ENCODE measurements at places on chromosomes 13 and 19.

DNA sequence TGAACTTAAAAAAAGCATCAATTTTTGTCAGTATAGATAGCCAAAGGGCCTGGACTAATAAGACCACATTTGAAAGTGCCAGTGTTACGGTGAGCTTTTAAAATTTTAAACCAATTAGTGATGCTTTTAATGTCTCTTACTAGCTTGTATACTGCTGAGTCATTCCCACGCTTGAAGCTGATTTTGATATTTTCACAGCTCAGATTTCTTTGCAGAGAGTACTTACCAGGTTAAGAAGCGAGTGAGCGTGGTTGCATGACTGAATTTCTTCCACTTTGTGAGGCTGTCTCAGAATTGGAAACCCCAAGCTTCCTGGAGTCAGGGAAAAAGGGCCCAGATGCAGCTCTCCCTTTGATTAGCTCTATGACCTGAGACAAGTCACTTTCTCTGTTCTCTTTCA lies 74.5 kb upstream of the NBEA start:
- no peak for DNase-seq

DNA sequence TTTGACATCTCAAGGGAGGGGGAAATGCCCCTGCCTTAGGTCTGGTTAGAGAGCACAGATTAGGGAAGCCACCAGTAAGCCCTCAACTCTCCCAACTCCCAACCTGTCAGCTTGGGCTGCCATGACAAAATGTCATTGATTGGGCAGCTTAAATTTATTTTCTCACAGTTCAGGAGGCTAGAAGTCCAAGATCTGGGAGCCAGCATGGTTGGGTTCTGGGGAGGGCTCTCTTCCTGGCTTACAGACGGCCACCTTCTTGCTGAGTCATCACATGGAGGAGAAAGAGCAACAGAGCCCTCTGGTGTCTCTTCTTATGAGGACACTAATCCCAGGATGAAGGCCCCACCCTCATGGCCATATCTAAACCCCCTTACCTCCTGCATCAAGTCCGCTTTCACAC lies 24.2 kb downstream of the C19orf12 start:
- no peak for DNase-seq

GRCh38 chr13:75549262-75550158 lies at the start of gene UCHL3:
Gene UCHL3, plus strand, starts transcription at chr13:75549791. Its CDS starts 30 bp downstream, at chr13:75549821.
- peak; percentile 81 for DNase-seq

- DNase-seq, result no peak
Measured at GRCh38 chr19:46392252-46392801, 21.0 kb downstream of the CCDC8 start.

GRCh38 chr19:51127755-51128154 lies 3.0 kb downstream of the SIGLEC9 start:
- DNase-seq, result no peak

GRCh38 chr13:94481941-94482340 lies 2.5 kb upstream of the DCT start:
- no peak for DNase-seq

- peak; percentile 90 for DNase-seq
Measured at GRCh38 chr19:45076029-45076850, at the start of gene ZNF296. Gene ZNF296, minus strand, starts transcription at chr19:45076478. Its CDS starts 105 bp downstream, at chr19:45076373.

DNA sequence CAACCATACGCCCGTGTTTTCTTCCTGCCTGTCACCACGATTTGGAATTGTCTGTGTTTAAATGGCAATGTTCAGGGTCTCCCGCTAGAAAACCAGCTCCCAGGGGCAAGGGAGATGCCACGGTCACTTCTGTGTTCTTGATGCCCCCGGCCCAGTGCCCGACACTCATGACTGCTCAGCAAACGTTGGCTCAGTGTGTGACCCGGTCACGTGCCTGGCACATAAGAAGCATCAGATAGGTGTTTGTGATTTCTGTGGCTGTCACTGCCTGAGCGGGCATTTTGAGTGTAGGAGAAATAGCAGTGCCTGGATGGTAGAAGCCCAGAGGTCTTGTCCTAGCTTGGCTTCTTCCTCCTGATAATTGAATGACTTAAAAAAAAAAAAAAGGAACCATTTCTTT lies 15.5 kb downstream of the HDGFL2 start:
- no peak for DNase-seq

DNA sequence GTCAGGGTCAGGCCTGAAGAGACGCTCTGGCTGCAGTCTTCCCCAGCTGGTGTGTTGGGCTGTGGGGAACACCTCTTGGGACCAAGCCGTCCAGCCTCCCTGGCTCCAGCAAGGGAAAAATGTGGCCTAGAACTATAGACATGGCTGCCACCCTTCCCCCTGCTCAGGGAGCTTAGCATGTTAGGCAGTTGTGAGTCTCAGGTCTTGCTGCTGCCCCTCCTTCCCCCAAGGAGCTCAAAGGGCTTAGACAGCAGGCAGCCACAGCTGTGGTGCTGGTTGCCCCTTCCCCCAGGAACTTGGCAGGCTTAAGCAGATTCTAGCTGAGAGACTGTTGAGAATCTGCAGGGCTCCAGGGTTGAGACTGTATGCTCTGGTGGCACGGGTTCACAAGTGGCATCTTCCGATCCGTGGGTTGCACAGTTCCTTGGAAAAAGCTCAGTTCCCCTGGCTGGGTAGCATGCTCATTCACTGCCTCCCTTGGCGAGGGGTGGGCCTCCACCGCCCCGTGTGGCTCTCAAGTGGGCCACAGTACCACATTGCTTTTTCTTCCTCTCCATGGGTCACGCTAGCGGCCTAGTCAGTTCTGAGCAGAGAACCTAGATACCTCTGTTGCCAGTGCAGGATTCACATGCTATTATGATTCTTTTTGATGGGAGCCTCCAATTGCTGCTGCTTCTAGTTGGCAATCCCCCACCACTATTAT lies 1258.6 kb downstream of the OLFM4 start:
- no peak for DNase-seq

GRCh38 chr13:100497389-100497788 lies 91.2 kb downstream of the GGACT start:
- DNase-seq, result no peak

GRCh38 chr13:45751885-45752284 lies 49.8 kb downstream of the CBY2 start:
- no peak for DNase-seq

DNA sequence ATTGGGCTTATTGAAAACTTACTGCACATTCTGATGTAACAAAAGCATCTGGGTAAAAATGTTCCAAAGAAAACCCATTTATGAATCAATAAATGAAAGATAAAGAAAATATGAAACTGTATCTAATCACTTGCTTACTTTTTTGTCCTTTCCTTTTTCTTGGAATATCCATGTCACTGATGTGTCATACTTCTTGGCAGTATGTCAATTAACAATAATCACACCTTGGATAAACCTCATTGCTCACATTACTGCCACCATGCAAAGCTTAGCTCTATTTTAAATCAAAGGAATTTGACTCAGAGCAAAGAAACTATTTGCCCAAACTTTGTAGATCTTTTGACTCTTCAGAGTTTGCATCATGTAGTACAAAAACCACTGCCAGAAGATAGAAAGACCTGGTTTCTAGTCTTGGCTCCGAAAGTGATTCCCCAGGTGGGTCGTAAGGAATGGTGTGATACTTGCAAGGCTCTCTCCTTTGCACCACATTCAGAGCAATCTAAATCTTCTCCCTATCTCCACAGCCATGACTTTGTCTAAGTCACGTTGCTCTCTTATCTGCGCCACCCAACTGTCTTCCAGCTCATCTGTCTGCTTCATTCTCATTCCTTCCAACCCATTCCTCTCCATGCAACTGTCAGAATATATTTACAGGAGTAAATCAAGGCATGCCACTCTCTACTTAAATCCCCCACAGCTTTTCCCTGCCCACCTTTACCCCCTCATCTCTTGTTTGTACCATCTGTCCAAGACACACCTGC lies 311.9 kb downstream of the COG6 start:
- no peak for DNase-seq

- DNase-seq, result no peak
Measured at GRCh38 chr19:10332158-10332964, 968 bp downstream of the RAVER1 start.

DNA sequence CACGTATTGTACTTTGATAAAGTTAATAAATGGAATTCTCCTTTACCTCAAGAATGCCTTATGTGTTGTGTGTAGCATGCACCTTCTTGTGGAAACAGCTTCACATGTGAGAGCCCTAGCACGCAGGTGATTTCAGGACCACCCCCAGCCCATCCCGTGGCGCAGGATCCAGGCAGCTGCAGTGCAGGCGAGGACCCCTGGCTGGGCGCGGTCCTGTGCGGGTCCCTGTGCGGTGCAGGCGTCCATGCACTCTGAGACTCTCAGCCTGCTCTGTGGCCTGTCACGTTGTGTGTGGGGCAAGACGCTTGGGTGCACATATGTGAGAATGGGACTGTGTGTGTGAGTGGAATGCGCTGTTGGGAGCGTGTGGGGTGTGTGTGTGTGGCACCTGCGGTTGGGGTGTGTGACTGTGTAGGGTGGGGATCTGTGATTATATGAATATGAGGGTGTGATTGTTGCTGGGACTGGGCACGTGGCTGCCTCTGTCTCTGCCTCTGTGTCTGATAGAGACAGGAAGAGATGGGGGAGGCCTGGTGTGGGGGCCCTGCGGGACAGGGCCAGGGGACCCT lies 30.8 kb downstream of the WTIP start:
- DNase-seq, result no peak

- DNase-seq, result no peak
Measured at GRCh38 chr19:43699506-43700394, 16.1 kb upstream of the IRGC start.

- DNase-seq, result no peak
Measured at GRCh38 chr19:31503211-31503610, 154.0 kb upstream of the TSHZ3 start.

DNA sequence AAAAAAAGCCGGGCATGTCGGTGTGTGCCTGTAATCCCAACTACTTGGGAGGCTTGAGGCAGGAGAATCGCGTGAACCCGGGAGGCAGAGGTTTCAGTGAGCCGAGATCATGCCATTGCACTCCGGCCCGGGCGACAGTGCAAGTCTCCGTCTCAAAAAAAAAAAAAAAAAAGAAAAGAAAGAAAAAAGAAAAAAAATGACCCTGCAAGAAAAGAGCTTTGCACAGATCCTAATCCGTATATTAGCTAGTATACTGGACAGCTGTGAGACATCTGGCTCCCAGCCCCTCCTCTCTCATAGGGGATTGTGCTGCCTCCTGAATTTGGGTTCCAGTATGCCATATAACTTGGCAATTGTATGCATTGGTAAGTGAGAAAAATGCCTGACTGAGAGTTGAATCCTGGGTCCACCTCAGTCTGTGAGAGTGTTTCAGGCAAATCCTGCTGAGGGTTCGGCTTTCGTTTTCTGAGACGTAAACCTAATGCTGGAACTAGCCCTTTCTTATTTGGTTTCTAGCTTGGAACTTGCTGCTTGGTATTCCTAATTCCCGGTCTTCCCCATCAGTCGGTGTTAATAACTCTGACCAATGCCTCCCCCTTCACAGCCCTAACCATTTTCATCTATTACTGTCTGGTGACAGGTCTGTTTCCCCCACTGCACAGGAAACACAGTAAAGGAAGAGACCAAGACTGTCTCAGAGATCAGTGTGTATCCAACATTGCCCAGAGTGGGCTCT lies 1.3 kb upstream of the AKT2 start:
- DNase-seq, result no peak

DNA sequence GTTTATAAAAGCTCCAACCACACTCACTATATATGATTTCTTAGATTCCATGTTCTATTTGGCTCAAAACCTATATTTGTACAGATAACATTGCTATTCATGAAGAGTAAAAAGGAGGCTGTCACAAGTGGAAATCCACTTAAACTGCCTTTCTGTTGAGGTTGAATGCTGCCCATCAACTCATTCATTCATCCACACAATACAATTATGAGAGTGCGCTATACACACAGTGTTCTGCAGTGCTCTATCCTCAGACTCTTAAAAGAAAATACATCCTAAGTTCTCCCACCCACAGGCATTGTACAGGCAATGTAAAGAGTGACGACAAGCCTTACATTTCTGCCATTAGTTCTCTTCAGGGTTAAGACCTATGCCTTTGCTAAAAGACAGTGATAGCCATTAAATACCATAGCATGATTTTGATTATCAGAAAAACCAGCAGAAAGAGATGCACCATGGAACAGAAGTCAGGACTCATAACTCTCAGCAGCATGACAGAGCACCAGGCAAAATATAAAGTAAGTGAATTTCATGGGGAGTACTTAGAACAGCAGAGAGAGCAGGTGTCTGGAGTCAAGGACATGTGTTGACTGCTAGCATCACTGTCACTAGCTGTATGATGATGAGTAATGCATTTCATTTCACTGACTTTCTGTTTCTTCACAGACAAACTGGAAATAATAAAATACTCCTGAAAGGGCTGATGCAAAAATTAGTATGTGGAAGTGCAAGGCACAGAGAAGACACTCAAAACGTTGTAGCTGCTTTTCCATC lies 218.0 kb downstream of the RBM26 start:
- DNase-seq, result peak; percentile 2

DNA sequence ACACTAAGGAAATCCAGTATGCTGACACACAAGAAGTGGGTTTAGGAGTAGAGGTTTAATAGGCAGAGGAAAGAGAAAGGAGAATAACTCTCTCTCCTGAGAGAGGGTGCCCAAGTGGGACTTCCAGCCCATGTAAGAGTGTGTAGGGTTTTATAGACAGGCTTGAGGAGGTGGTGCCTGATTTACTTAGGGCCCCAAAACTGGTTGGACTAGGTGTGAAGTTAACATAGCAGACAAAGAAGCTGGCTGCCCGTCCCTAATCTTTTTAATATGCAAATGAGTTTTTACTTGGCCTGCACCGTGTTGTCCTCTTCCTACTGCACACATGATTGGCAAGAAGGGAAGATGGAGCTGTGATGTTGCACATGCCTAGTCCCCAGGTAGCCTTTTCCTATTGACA lies 752.5 kb upstream of the SLITRK5 start:
- DNase-seq, result no peak

DNA sequence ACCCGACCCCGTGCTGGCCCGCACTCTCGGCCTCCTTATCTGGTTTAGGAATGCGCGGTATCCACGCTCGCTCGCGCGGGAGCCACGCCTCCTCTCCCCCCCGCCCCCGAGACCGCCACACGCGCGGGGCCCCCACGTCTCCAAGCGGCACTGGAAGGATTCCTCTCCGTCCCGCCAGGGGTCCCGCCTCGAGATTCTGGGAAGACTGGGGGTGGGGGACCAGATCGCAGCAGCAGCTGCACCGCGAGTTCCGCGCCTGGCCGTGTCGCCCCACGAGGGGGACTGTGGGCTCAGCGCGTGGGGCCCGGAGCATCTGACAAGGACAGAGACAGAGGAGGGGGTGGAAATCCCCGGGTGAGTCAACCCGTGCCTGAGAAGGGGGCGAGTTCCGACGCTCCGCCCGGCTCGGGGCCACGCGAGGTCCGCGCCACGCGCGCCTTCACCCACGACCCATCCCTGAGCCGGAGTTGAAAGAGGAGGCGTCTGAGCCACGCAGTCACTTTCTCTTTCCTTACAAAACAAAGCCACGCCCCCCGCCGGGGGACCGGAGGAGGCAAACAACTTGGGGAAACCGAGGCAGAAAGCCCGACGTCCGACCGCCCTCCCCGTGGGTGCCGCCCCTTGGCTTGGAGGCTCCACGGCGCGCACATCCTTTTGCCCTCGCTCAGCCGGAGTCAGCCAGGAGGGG lies 814 bp downstream of the S1PR2 start:
- DNase-seq, result no peak
